ENCODE measurements at places on chromosomes 13 and 19. TPM values are rescaled to one million over a fixed set of nuclear protein-coding genes. Genes with fewer than 3 reads are reported as not detected.

- DNase-seq, result peak; percentile 18
Observed at GRCh38 chr13:19791953-19792537, 9.3 kb upstream of the PSPC1 start.

- DNase-seq, result no peak
Observed at GRCh38 chr13:46526740-46527139, 26.2 kb upstream of the LRCH1 start.

ZNF541 gene
- total RNA-seq, result 0.24 TPM

DNA sequence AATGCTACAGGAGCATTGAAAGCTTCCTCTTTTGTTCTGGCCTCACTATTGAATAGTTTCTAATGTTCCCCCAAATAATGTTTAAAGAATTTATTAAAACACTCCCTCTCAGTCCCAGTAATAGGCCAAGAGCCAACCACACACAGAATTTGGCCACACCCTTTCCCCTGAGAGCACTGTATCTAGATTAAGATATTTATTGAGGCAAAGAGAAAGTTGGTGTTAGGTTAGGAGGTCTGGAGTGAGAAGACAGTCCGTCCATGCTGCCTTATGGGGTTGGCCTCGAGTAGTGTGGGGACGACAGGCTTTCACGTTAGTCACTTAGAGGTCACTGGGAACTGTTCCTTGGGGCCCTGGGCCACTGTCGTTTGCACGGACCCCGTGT lies 122.9 kb upstream of the RNF113B start:
- DNase-seq, result no peak

DNA sequence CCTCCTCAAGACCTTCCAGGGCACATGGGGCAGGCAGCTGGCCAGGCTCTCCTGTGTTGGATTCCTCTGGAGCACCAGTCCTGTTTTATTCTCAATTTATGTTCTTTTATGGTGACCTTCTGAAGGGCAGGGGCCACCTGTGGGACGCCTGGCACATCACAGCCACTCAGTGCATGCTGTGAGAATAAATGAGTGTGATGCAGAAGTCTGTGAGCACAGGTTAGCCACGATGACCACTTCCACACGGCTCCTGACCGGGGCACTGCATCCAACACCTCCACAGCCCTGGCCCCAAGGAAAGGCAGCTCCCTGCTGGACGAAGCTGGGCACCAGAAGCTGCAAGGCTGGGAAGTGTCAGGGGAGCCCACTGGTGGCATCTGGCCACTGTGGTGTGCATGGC lies 122.8 kb downstream of the CRYL1 start:
- no peak for DNase-seq

SOHLH2 gene
- total RNA-seq, result 0.79 TPM

- DNase-seq, result peak; percentile 94
Observed at GRCh38 chr19:13053761-13054625, 48.7 kb downstream of the LYL1 start.

GRCh38 chr19:35195830-35196229 lies 32.7 kb downstream of the FAM187B start:
- no peak for DNase-seq

DNA sequence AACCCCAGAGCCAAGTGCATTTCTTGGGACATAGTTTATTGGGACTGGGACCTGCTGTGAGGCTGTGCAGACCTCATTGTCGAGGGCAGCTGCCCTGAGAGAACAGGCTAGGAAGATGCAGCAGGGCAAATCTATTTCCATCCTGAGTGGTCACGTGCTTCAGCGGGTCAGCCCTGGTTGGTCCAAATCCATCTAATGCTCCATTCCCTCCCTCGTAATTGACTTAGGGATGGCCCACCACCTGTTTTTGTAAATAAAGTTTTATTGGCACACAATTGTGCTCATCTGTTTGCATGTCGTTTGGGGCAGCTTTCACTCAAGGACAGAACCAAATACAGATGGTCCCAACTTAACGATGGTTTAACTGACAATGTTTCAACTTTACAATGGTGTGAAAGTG lies 75.5 kb upstream of the ADGRE5 start:
- DNase-seq, result no peak

DNA sequence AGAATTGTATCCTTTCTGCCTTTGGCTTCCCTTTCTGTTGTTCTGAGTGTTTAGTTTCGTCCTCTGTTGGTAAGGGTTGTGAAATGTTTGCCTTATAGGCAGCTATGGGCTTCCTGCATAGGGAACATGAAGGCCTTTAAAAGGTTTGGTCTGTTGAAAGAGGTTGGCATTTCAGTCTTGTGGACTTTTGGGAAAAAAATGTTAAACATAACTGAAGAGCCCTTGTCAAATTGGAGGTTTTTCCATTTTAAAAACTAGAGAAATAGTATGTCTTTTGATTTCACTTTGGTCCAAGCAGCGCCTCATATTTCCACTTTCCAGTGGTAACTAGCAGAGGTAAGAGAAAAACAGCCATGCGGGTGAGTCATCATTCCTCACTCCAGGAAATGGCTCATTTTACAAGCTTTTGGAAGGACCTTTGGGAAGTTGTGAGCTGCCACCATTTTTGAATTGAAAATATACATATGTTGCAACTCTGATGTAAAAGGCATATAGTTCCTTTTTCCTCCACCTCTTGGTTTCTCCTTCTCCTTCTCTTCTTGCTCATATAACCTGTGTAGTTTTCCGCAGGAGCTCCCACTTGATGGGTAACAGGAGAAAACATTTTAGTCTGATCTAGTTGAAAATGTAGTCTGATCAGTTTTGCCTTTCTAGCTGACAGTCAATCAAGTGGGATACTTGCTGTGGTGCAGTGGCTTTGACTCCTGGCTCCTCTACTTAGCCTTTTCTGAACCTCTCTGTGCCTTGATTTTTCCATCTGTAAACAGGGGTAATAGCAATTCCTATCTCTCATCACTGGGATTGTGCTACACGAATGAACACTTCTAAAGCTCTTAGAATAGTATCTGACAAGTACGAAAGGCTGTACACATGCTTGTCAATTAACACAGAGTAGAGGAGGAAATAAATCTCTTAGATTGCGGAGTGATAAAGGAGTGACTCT lies 23.0 kb downstream of the GPC6 start:
- no peak for DNase-seq

- no peak for DNase-seq
Observed at GRCh38 chr13:106560821-106561220, 7.1 kb downstream of the ARGLU1 start.

- no peak for DNase-seq
Observed at GRCh38 chr13:36475468-36475867, 43.2 kb downstream of the CCNA1 start.

- DNase-seq, result peak; percentile 99
Observed at GRCh38 chr19:32674931-32675719, at the start of gene ANKRD27. TSS of gene ANKRD27 (minus strand) at chr19:32675180. CDS start at chr19:32659015, 16,165 bp downstream.

DNA sequence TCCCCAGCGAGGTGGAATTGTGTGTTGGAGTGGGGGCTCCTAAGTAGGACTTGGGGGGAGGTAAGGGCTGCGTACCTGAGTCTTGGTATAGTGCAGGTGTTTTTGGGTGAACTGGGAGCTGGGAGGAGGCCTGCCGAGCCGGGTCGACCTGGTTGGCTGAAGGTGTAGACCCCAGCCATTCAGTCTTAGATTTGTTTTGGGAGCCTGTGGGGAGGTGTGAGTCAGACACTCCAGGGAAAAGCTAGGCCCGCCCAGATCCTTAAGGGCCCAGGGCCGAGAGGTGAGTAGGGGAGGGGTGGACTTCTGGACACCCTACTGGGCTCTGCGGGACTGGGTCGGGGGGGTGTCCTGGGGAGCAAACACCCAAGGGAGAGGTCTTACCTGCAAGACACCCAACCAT lies 935 bp downstream of the CRB3 start:
- no peak for DNase-seq

DNA sequence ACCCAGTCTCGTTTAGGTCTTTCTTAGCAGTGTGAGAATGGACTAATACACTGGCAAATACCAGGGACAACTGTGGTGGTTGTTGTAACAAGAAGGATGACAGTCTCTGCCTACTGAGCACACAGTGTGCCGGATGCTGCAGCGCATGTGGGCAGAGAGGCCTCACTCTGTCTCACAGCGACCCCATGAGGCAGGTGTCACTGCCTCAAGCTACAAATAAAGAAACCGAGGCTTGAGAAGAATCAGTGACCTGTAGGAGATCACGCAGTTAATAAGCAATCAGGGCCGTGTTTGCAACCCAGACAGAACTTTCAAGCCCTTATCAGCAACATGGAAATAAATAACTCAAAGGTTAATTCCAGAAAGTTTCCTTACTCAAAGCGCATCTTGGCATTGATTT lies 40.5 kb upstream of the GAS6 start:
- peak; percentile 76 for DNase-seq

DNA sequence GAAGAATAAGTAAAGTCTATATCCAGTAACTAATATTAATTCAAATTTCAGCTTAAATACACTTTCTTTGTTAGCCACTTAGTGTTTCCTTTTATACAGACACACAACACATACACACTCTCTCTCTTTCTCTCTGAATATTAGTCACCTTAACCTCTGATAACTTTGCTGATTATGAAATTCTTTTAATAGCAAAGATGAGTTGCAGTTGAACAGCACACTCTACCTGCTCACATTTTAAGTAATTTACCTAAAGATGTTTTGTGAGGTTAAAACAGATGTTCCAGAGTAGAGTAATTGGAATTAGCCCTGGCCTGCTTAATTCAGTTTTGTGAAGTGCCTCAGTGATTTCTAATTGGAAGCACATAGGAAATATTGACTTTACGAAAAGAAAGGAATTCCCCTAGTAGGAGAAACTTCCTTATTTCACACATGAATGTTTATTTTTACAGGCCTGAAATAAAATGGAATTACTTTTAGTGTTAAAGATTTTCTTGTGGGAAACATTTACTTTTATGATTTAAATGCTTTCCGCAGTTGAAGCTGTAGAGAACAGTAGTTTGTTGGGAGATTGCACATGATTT lies 184.3 kb downstream of the MYO16 start:
- DNase-seq, result no peak

B3GNT3 gene
- not detected for total RNA-seq

DNA sequence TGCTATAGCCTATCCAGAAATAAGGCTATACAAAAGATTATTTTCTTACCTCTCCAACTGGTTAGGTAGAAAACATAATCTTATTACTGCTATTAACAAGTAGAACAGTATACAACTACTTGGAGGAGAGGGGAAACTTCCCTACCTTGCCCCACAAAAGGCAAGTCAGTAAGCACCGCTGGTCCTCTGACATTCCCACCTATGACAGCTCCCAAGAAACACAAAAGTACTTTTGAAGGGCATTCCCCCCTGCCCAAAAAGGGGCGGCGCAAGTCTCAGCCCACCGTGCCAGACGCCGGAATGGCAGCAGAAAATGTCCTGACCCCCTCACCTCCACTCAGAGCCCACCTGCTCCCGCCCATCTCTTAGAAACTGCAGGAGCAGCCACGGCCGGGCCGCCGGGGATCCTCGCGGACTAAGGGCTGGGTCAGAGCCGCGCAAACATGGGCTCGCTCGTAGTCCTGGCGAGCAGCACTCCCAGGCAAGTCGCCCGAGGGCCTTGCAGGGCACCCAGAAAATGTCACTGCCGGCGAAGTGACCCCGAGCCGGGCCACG lies 437 bp downstream of the SUCLA2 start:
- DNase-seq, result no peak

GRCh38 chr13:40429706-40430545 lies 236.5 kb downstream of the FOXO1 start:
- DNase-seq, result no peak

DNA sequence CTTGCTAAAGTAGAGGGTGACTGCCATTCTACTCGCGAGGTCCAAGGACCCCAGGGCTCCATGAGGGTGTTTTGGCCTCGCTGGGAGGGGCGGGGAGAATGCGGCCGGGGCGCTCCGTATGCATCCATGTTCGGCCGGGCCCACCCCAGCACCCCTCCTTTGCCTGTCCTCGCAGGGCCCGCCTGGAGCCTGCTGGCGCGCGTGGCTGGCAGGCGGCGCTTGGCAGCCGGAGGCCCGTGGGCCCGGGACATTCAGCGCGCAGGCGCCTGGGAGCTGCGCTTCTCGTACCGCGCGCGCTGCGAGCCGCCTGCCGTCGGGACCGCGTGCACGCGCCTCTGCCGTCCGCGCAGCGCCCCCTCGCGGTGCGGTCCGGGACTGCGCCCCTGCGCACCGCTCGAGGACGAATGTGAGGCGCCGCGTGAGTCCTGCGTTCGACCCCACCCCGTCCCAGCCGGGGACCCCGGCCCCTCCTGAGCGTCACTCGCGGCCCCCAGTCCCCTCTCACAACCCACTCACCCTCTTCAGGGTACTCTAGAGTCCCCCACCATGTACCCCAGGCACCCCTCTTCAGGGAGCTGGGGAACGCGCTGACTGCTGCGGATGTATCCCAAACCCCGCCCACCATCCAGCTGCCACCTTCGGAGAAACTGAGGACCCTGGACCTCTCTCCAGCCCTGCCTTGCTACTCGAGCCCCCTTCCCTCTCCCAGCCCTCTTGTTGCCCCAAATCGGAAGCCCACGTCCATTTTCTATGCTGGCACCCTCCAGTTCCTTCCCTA lies 4.1 kb downstream of the DLL3 start:
- peak; percentile 88 for DNase-seq

DAND5 gene
- not detected for total RNA-seq

HAUS8 gene
- total RNA-seq, result 4.8 TPM

GRCh38 chr13:31049833-31050232 lies 111.9 kb downstream of the HSPH1 start:
- DNase-seq, result no peak

- no peak for DNase-seq
Observed at GRCh38 chr13:24203811-24204210, 43.3 kb downstream of the SPATA13 start.

GRCh38 chr19:18594824-18595373 lies 6.3 kb downstream of the REX1BD start:
- no peak for DNase-seq

RFPL4AL1 gene
- not detected for total RNA-seq

ZNF234 gene
- total RNA-seq, result 10.0 TPM

FFAR1 gene
- not detected for total RNA-seq

ARL11 gene
- total RNA-seq, result 0.71 TPM

GRCh38 chr19:23263870-23264590 lies 13.8 kb upstream of the ZNF724 start:
- DNase-seq, result no peak

DNA sequence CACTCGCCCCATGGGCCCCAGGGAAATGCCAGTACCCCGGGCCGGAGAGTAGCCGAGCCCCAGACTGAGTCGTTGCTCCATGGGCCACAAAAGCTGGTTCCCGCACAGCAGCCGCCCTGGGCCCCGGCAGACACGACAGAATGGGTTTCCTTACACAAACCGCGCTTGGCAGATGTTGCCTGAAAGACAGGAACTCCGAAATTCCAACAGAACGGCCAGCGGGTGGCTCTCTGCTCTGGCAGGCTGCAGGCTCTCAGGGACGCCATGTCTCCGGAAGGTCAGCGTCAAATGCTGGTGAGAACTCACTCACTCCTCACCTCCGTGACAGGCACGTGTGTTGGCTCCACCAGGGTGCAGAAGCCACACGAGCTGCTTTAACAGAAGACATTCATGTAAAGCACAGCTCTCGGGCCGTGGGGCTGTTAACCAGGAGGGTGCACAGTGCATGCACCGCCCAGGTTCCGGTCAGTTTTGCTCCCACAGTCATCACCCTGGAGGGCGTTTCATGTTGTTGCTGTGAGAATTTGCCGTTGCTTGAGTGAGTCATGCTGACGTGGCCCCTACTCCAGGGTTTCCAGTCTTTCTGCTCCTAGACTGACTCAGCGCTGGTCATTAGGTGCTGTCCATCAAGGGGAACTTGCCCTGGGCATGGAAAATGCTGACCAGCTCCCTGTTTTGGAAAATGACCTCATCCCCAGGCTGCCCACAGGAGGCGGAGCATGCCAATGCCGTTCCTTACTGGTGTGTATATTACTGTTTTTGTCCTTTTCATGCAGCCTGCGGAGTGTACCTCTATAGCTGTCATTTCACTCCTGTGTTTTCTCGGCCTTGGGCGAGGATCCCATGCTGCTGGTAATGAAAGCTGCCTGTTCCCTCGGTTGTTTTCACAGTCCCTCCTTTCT lies 44.8 kb downstream of the ANKRD10 start:
- peak; percentile 97 for DNase-seq

GRCh38 chr19:18464646-18465045 lies 26.7 kb upstream of the ISYNA1 start:
- peak; percentile 92 for DNase-seq
